Trophoblast cell (in vitro differentiated cells and primary cell): ENCODE measurements at places on chromosomes 11 and 22.

DNA sequence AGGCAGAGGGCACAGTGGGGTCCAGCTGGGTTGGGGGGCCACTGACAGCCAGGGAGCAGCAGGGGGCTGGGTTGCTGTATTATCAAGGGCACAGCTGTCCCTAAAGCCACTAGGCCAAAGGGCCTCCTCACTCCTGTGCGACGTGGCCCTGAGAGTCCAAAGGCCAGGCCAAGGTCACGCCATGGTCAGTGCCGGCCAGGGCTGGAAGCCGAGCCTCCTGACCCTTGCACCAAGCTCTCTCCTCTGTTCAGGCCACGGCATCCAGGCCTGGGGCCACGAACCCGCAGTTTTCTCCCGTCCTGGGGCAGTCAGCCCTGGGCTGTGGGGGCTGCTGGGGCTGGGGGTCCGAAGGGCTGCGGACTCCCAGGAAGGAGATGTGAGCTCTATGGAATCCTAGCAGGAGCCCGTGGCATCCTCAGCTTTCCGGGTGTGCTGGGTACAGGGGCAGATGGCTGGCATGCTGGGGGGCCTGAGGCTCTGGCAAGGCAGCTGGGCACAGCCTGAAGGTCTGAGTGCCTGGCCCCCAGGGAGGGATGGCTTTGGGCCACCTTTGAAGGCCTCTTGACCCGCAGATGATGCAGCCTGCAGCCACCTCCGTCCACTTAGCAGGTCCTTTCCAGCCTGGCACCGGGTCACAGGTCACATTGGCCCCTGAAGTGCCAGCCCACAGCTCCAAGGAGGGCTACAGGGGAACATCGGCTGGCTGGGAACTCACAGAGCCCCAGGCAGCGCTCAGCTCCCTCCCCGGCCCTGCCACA is 17.3 kb upstream of the PPARA start:
- DNase-seq, result no peak

- no peak for DNase-seq
These were observed 14.4 kb downstream of the DCDC1 start for GRCh38 chr11:31355131-31355530.

DNA sequence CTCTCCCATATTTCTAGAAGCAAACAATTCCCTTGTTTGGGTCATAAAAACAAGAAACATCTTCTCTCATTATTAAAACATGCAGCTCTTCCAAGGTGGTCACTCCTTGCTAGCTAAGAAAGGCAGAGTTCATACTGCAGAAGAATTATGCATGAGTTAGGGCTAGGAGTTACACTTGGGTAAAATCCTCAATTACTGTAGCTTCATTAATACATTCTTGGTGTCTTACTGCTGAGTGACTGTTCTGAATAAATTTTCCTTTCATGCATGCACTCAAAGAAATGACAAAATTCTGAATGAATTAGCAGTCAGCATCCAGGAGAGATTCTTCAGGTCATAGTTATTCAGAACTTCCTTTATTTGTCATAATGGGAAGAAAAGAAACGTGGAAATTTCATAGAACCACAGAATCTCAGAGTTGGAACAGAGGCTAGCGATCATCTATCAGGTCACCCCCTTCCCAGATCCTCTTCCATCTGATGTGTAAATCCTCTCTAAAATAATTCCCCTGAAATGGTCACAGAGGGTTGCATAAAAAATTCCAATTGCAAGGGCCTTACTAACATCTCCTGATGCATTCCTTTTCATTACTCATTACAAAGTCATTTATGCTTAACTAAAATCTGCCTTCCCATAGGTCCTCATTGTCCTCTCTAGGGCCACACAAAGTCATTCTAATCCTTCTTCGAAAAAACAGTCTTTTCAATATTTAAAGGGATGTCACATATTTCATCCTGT is 771.5 kb downstream of the DLG2 start:
- DNase-seq, result peak; percentile 23

DNA sequence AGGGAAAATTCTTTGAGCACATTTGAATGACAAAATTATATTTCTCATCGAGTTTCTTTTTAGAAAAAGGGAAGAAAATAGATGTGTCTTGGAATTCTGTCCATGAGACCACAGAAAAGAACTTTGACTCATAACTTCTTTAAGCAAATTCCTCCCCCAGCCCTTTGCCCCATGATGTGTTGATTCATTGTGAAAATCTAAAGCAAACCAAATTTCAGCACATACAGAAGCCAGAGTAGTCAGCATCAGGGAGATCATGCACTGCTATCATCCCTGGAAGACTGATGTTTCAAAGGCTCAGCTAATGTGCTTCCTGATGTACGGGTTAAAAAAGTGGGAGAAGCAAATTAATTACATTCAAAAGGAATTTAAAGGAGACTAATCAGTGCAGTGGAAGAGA is 159.7 kb downstream of the FAT3 start:
- DNase-seq, result no peak

DNA sequence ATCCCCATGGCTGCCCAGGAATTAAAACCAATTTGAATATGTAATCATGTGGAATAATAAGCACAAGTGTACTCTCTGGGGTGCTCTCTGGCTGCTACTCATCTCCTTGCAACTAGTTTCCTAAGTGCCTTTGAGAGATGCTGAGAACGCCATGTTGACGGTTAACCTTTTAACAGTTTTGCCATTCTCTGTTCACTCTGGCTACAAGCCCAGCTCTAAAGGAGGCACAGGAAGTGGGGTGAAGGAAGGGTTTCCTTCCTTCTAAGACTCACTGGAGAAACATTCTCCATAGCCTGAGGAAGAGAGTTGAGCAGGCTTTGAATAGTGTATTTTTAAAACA is 122.0 kb upstream of the ZC3H12C start:
- no peak for DNase-seq

DNA sequence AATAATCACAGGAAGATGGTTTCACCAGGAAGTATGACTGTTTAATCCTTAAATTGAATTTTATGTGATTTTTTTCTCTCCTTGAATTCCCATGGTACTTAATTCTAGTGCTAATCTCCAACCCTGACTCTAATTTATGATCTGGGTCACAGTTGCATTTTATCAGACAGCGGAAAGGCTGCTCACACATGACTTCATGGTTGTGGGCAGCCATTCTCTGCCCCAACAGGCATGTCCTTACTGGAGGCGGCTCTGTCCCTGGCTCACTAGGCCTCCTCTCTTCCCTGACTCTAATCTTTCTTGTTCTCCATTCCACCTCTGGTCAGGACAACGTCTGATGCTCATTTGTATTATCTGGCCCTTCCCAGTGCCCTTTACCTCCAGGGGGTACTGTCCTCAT is 184.4 kb downstream of the CHST1 start:
- DNase-seq, result no peak

DNA sequence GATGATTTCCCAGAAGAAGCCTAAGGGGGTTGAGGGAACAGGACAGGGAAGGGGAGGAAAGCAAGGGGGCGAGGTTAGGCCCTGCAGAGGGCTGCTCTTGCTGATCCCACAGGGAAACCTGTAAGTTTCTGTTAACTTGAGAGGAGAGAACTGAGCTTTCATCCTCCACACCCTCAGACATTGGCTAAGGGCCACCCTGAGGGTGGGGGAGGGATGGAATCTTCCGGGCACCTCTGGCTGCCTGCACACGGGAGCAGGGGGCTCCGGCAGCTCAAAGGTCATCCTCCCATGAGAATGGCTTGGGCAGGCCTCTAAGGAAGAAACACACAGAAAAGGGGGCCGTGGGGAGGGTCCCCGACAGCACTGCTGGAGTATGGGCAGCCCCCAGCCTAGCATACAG is 108.1 kb downstream of the TSPAN18 start:
- DNase-seq, result no peak
